NCI-H226 (cell line): ENCODE measurements at places on chromosomes 1 and 21.

- DNase-seq, result no peak
Measured at GRCh38 chr1:243261390-243261789, 5.5 kb downstream of the SDCCAG8 start.

DNA sequence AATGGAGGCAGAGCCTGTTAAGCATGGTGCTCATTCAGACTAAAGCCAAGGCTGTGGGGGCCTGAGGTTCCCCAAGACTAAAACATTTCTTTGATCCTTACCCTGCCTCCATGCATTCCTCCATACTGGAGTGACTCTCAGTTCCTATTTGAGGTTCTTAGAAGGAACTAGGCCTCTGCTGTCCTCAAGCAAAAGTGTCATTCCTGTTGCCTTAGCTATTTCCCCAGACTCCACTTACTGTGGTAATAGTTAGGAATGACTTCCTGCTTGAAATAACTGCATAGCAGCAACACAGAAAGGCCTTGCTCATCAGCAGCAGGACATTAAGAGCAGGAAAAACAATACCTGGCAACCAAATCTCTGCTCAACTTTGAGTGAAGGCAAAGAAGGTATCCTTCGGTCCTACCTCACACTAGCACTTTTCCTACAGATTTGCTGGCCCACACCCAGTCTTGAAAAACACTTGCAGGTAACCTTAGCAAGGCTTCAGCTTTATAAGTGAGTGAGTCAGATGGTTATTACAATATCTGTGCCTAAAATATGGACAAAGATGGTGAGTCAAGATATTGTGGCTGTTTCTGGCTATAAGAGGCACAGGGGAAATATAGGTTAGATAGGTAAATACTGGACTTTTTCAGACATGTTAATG, 14.8 kb downstream of the LRRC41 start:
- no peak for DNase-seq

DNA sequence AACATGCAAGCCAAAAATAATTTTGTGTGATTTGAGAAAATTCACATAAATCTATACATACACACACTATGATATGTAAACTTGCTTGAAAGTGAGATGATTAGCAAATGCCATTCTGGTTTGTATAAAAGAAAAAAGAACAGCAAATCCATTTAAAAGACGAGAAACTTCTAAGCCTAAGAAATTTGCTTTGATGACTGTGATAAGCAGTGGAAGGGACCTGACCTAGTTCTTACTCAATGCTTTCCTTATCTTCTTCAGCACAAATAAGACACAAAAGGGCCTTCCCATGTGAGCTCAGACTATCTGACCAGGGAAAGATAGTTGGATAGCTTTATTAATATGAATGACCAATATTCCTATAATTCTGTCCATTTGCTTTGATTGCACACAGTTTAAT, 25.3 kb upstream of the NMNAT2 start:
- DNase-seq, result no peak

- DNase-seq, result no peak
Measured at GRCh38 chr1:174364996-174365736, 82.6 kb upstream of the GPR52 start.

- no peak for DNase-seq
Measured at GRCh38 chr1:89966656-89967055, 28.3 kb upstream of the ZNF326 start.

DNA sequence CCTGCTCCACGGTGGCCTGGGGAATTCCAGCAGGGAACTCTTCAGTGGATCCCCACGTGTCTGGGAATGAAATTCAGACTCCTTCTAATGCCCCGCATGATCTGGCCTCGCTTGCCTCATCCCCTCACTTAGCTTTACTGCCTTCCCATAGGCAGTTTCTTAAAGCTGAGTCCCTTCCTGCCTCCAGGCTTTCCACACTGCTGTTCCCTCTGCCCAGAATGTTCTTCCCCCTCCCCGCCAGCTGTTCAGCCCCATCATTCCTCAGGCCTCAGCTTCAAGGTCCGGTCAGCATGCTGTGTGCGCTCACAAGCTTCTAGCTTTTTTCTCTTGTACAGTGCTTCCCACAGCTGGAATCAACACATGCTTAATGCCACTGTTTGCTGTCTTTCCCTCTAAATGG, 54.9 kb upstream of the WASF2 start:
- DNase-seq, result no peak

GRCh38 chr1:155967341-155968050, 10.9 kb downstream of the ARHGEF2 start:
- DNase-seq, result no peak

DNA sequence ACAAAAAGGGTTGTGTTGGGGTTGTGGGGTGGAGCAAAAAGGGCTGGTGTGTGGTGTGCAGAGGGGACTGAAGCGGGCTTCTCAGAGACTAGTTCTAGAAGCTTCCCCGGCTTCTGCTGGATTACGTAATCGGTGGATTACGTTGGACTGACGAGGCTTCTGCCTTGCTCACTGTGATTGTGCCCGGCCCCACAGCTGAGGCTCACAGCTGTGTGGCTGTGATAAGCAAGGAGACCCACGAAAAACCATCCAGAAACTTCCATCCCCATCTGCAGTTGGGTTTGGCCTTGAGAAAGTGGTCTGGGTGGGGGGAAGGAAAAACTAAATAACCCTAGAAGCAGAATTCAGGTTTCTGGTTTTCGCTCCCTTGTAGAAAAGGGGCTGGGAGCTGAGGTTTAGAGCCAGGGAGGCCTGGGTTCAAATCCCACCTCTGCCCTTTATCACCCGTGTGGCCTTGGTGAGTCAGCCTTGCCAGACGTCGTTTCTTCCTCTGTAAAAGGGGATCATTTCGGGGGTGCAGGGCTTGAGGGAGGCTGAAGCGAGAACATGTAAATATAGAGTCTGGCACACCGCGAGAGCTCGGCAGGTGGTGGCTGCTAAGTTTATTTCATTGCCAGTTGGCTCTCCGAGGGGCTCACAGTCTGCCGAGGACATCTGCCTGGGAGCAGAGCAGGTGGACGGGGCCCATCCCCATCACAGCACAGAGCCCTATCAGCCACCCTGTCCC, 30.4 kb upstream of the DISP3 start:
- no peak for DNase-seq

DNA sequence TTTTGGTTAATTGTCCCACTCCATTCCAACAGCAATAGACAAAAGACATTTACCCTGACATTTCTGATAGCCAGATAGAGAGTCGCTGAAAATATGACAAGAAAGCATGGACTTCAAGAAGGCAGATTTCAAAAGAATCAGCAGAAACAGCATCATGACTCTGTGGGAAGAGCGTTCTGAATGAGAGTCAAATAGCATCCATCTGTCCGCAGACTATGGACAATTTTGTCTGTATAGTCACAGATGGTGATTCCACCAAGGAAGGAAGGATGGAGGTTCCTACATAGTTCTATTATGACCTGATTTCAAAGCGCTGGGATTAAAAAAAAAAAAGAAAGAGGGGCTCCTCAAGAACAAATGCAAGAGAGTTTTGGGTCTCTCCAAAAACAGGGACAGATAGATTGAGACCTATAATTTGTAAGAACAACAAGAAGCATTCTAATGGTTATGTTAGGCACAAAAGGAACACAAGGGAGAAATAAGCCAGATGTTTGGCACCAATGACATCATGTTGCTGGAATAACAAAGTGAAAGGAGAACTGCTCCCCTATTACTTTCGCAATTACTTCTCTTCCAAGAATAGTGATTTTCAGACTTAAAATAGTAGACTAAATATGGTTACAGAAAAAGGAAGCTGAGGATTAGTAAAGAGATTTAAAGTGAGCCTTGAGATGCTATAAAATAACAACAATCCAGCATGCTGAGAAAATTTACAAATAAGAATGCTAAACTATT, 28.5 kb downstream of the NIBAN1 start:
- DNase-seq, result no peak

DNA sequence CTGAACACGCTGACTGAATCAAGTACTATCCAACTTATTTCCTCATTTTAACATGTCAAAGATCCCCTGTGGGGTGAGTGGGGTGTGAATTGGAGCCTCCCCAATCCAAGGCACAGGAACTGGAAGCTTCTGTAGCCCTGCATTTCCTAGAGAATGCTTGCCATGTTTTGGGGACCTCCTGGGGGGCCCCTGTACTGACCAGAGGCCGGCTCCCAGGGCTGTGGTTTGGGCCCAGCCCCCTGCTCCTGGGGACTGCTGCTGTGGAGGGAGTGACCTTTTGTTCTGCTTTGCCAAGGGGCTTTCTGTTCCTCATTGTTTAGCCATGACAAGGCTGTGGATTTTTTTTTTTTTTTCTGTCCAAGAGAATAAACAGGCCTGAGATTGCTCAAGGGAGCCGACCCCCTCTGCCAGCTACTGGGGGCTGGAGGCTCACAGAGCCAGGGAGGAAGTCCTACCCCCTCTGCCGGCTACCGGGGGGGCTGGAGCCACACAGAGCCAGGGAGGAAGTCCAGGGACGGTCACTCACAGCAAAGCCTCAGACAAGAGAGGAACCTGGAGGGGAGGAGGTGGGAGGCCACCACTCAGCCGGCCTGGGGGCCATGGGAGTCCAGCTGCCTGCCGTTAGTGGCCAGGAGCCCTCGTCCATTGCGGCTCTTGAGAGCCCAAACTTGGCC, 17.4 kb downstream of the TNFRSF1B start:
- no peak for DNase-seq

GRCh38 chr1:234893725-234894630, 234.7 kb downstream of the TOMM20 start:
- no peak for DNase-seq

GRCh38 chr21:19510057-19510456, 1106.5 kb upstream of the TMPRSS15 start:
- no peak for DNase-seq

DNA sequence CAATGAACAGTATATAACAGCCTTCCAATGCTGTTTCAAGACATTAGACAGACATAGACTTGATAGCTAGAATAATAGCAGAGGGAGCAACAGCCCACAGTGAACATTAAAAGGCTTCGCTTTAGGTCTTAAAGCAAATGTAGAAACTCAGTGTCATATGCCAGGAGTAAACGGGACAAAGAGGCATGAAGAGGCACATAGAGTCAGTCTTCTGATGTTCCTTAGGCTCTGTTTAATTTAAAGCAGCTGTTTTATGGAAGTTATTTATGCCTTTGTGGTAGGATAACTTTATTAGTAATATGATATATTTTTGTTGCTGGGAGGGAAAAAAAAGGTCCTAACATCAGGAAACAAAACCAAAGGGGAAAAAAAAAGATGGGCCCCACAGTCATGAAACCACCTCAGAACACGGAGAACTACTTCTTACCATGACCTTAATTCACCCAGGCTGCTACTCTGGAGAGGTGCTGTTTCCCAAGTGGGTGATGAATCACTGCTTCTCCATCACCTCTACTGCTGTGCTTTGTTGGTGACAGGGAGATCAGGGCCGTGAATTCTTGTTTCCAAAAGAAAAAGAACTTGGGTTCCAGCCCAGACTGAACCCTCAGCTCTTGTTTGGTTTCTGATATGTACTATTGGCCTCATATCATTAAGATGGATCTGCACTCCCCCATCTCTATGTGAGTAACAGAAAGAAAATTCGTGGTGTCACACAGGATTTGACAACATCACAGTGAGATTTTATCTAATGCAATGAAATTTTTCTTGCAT, 616.9 kb downstream of the KIF26B start:
- peak; percentile 61 for DNase-seq

DNA sequence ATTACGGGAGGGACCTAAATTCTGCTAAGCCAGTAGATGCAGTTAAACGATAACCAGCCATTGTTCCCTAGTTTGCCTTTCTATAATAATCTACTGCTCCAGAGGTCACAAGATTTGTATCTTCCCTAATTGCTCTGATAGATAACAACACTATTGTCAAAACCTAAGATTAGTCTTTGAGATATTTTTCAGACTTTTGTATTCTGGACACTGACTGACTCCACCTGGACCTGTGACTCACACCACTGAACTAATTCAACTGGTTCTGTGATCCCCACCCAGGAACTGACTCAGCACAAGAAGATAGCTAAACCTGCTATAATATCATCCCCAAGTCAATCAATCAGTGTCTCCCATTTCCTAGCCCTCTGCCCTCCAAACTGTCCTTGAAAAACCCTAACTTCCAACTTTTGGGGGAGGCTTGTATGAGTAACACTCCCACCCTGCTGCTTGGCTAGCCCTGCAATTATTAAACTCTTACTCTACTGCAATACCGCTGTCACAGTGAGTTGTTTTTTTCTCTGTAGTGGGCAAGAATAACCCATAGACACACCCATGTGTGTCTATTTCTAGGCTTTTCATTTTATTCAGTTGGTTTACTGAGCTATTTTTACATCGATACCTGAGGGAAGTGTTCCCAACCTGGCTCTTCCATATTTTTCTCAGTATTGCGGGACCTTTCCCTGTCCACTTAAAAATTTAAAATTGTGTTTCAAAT, 11.2 kb downstream of the KIFAP3 start:
- DNase-seq, result peak; percentile 51

GRCh38 chr1:16433030-16433429, 4.2 kb downstream of the SPATA21 start:
- no peak for DNase-seq

DNA sequence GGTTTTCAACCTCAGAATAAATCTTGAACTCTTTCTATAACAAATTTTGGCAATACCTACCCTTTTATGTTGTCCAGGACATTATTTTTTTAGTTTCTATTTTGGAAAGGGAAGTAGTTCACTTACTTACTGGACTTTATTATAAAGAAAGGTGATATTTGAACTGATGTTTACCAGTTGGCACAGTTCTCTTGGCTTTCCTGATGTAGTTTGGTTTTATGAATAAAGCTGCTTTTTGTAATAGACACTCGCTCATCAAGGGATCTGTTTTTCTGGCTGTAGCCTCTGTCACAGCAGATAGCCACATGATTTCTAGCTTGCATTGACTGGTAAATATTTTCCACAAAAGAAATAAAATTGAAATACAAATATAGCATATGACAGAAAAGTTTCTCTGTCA, 40.9 kb upstream of the METTL18 start:
- DNase-seq, result no peak

DNA sequence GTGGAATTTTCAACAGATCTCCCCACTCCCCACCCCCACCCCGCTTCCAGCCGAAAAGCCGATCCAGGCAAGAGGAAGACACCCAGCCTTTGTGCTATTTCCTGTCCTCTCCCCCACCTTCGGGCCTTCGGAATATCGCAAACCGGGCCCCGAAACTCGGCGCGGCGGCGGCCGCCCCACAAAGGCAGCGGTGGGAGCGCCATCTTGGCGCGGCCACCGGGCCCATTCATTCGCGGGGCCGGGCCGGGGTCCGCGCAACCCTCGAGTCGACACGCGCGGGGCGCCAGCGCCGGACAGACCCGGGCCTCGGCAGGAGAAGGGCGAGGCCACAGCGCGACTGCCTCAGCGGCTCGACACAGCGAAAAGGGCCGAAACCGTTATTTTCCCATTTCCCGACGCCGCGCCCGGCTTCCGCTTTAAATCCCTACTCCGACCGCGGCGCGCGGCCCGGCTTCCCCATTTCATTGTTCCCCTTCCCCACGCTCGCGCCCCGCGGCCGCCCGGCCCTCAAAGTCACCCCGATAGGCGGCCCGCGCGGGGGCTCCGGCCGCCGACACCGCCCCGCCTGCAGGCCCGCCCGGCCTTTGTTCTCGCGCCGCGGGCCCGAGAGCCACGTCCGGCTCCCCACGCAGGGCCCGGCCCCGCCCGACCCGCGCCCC, 911 bp downstream of the GNB1 start:
- peak; percentile 63 for DNase-seq

- DNase-seq, result no peak
Measured at GRCh38 chr1:15258833-15259621, 12.0 kb downstream of the FHAD1 start.
